ENCODE measurements at places on chromosomes 13 and 19. TPM values are rescaled to one million over a fixed set of nuclear protein-coding genes. Genes with fewer than 3 reads are reported as not detected.

NKG7 gene
- not detected for total RNA-seq

MYADM gene
- 195 TPM for total RNA-seq

ASPDH gene
- total RNA-seq = not detected

FGF9 gene
- total RNA-seq = 20.9 TPM

MIA gene
- 1.4 TPM for total RNA-seq

SBSN gene
- 0.47 TPM for total RNA-seq

VSIG10L gene
- total RNA-seq = 8.6 TPM

CPAMD8 gene
- 40.9 TPM for total RNA-seq

PSG3 gene
- not detected for total RNA-seq

KIR3DL2 gene
- not detected for total RNA-seq

NCCRP1 gene
- 14.8 TPM for total RNA-seq

BCL3 gene
- 14.9 TPM for total RNA-seq

DNAAF3 gene
- total RNA-seq = 3.3 TPM

CGB5 gene
- total RNA-seq = 5.7 TPM

GRCh38 chr13:41456768-41457588 lies at the start of gene RGCC:
Gene RGCC (plus strand): TSS chr13:41457550. CDS start chr13:41457708, 158 bp downstream.
- peak within 1 kb of the TSS; percentile 61 for H3K4me3 ChIP-seq
- H3K27ac ChIP-seq = no peak within 1 kb of the TSS
- DNase-seq = peak; percentile 47
- peaks cover 2% of the 10 kb centered on the region for H3K4me1 ChIP-seq
- H3K36me3 ChIP-seq = no peaks in the 10 kb centered on the region

GRCh38 chr13:78098249-78098648 lies 179.6 kb upstream of the EDNRB start:
- no peak overlapping the region for H3K27ac ChIP-seq
- no peaks in the 10 kb centered on the region for H3K4me1 ChIP-seq
- no peaks in the 10 kb centered on the region for H3K27me3 ChIP-seq
- H3K4me3 ChIP-seq = no peak overlapping the region
- no peaks in the 10 kb centered on the region for H3K36me3 ChIP-seq
- no peak for DNase-seq

- H3K4me3 ChIP-seq = no peak overlapping the region
- H3K27ac ChIP-seq = no peak overlapping the region
- H3K36me3 ChIP-seq = no peaks in the 10 kb centered on the region
- DNase-seq = no peak
- peaks cover 14% of the 10 kb centered on the region for H3K27me3 ChIP-seq
These were observed 242.2 kb downstream of the B3GLCT start for GRCh38 chr13:31441800-31442510.

DNA sequence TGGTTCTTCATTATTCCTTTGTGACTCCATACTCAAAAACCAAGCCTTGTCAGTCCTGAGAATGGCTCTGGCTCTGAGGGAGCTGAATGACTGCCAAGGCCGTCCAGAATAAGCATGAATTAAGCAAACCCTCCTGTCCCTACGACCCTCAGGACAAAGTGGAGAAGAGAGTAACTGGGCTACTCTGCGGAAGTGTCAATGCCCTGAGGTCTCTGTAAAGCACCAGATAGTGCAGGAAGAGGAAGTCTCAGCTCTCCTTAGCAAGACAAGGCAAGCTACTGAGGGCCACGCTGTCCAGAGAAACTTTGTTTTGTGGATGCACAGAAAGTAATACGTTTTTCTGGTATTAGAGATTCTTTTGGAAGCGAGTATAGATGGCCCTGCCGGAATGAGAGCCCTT lies 94.1 kb downstream of the RNASEH2B start:
- no peak overlapping the region for H3K27ac ChIP-seq
- H3K4me3 ChIP-seq = no peak overlapping the region
- H3K36me3 ChIP-seq = no peaks in the 10 kb centered on the region
- DNase-seq = no peak

- no peak overlapping the region for H3K4me3 ChIP-seq
- H3K27ac ChIP-seq = no peak overlapping the region
- peaks cover 4% of the 10 kb centered on the region for H3K27me3 ChIP-seq
- H3K4me1 ChIP-seq = peaks cover 33% of the 10 kb centered on the region
- DNase-seq = no peak
These were observed 472.1 kb downstream of the FOXO1 start for GRCh38 chr13:40194224-40194806.

GRCh38 chr13:32791545-32792172 lies 205.4 kb downstream of the PDS5B start:
- peaks cover 2% of the 10 kb centered on the region for H3K36me3 ChIP-seq
- H3K4me3 ChIP-seq = no peak overlapping the region
- H3K4me1 ChIP-seq = no peaks in the 10 kb centered on the region
- DNase-seq = no peak
- no peak overlapping the region for H3K27ac ChIP-seq
- H3K27me3 ChIP-seq = no peaks in the 10 kb centered on the region

DNA sequence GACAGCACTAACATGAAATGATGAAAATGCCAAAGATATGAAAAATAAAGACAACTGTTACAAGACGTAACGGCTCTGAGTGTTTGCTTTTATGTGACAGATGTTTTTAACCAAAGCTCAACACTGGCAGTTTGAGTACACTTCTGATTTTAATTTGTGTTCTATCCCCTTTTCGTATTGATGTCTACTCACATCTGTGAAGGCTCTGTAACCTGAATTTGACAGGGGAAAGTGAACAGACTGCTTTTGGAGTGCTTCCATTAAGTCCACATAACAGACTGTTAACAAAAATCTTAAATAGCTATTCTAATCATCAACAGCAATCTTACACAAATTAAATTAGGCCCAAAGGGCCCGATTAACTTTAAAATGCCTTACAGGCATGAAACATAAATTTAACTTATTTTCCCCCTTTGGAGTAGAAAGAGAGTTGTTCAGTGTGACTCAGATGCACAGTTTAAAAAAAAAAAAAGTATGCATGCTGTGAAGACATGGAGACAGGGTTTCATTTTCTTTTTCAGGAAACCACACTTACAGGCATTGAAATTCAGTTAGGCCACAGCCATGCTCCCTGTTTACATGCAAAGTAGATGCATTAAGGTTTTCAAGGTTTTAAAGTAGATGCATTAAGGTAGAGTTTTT lies 16.3 kb upstream of the RNASEH2B start:
- no peak overlapping the region for H3K4me3 ChIP-seq
- DNase-seq = no peak

- no peak overlapping the region for H3K27ac ChIP-seq
- no peaks in the 10 kb centered on the region for H3K27me3 ChIP-seq
- DNase-seq = no peak
- H3K4me3 ChIP-seq = no peak overlapping the region
- H3K4me1 ChIP-seq = no peaks in the 10 kb centered on the region
- peaks cover 78% of the 10 kb centered on the region for H3K36me3 ChIP-seq
These were observed 3.3 kb upstream of the ZNF880 start for GRCh38 chr19:52366414-52366824.

- DNase-seq = no peak
- no peaks in the 10 kb centered on the region for H3K27me3 ChIP-seq
- H3K36me3 ChIP-seq = peaks cover 4% of the 10 kb centered on the region
- peaks cover 5% of the 10 kb centered on the region for H3K4me1 ChIP-seq
- no peak overlapping the region for H3K27ac ChIP-seq
- no peak overlapping the region for H3K4me3 ChIP-seq
These were observed 12.1 kb downstream of the FZR1 start for GRCh38 chr19:3518255-3518654.

- no peaks in the 10 kb centered on the region for H3K36me3 ChIP-seq
- H3K4me3 ChIP-seq = no peak overlapping the region
- peaks cover 13% of the 10 kb centered on the region for H3K27me3 ChIP-seq
- no peak overlapping the region for H3K27ac ChIP-seq
- no peak for DNase-seq
These were observed 26.6 kb upstream of the CALM3 start for GRCh38 chr19:46574533-46574932.

- no peaks in the 10 kb centered on the region for H3K4me1 ChIP-seq
- H3K27ac ChIP-seq = no peak overlapping the region
- H3K4me3 ChIP-seq = no peak overlapping the region
These were observed 44.3 kb upstream of the CEACAM21 start for GRCh38 chr19:41531438-41532311.

- no peaks in the 10 kb centered on the region for H3K36me3 ChIP-seq
- DNase-seq = no peak
- no peak overlapping the region for H3K4me3 ChIP-seq
- no peak overlapping the region for H3K27ac ChIP-seq
These were observed 896.8 kb downstream of the PCDH17 start for GRCh38 chr13:58528351-58528750.

GRCh38 chr13:29754473-29754806 lies 96.0 kb downstream of the UBL3 start:
- no peak overlapping the region for H3K4me3 ChIP-seq
- no peaks in the 10 kb centered on the region for H3K27me3 ChIP-seq
- no peaks in the 10 kb centered on the region for H3K36me3 ChIP-seq
